ENCODE measurements at places on chromosomes 2 and 18.

- DNase-seq, result no peak
Measured at GRCh38 chr2:231765496-231765929, 15.6 kb downstream of the PDE6D start.

DNA sequence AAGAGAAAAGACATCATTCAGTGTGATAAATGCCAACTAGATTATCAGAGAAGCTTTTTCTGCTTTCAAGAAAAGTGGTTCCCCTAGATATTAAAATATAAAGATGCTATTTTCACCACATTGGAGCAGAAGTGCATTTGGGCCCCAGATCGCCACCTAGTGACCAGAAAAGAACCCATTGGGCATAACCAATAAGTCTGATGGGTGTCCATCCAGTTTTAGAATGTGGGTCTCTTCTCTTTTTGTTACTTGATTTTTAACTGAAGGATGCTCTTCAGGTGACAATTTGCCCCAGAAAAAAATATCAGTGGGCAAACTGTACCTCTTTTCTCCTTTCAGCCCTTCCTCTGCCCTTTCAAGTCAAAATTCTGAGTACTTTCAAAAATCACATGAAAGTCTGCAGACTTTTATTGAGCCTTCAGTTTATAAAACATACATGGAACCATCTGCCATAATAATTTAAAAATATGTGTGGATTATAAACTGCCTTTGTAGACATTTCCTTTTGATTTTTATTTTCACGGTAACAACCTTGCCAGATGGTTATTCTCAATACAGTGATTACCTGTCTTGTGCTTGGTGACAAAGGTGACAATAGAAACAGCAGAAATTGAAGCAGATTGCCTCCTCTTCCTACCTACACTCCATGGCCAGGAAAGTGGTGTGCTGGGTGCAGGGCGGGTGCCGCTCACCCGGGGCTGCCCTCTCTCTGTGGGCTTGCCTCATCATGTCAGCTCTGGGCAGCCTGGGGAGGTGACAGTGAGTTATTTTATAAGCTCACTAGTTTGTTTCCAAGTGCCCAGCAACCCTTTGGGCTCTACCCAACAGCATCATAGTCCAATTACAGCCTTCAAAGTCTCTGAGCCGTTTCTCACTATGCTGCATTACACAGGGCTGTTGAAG, 124.5 kb downstream of the DCDC2C start:
- no peak for DNase-seq

DNA sequence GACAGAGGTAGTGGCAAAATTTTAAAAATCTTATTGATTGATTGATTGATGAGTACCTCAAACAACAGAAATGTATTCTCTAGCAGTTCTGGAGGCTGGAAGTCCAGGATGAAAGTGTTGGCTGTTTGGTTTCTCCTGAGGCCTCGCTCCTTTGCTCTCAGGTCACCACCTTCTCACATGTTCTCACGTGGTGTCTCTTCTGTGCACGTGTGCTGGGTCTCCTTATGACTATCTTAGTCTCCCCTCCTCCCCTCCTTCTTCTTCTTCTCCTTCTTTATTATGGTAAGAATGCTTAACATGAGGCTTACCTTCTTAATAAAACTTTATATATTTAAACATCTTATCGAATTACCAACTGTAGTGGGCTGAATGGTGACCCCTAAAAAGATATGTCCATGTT, 446.0 kb upstream of the SPHKAP start:
- DNase-seq, result no peak

DNA sequence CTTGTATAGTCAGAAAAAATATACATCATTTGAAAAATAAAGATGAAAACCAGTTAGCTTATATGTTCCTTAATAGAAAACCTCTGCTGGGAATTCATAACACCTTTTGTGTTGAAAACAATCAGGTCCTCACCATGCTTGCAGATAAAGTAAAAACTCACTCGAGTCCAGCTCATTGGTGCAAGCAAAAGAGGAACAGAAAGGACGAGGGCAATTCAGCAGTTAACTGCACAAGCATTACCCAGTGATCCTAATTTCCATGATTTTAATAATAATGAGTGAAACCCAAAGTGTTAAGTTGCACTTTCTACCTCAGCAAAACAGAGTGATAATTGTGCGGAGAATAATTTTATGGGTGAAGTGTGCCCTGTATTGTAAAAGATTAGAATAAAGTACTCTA, 839.9 kb downstream of the BCL11A start:
- DNase-seq, result no peak

DNA sequence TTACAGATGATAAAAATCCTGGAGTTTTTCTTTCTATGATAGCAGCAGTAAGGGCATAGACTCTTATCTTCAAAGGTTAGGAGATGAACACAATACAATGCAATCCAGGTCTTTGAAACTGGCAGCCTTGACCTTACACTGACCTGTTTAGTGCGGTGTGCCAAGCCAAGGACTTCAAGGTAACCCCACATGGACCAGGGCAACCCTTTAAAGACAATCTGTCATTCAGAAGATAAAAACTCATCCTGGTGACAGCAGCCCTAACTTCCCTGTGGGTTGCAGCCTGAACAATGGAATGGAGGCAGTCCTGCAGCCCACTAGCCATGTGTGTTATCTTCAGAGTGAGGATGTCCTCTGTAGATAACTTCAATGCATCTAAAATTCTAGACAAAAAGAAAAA, 78.1 kb downstream of the RTTN start:
- no peak for DNase-seq
